ENCODE measurements at places on chromosomes 6 and 20. TPM values are rescaled to one million over a fixed set of nuclear protein-coding genes. Genes with fewer than 3 reads are reported as not detected.
A peak's percentile ranks its signal among the peaks of the same experiment; 100 is the strongest.

Gene LYRM4
- polyA plus RNA-seq = 24.6 TPM

Gene KCNQ2
- 2.9 TPM for polyA plus RNA-seq

Gene SLC44A4
- 0.25 TPM for polyA plus RNA-seq

Gene PROCR
- 46.9 TPM for polyA plus RNA-seq

Gene LTB
- 1.4 TPM for polyA plus RNA-seq

Gene NFKBIL1
- 16.7 TPM for polyA plus RNA-seq

DNA sequence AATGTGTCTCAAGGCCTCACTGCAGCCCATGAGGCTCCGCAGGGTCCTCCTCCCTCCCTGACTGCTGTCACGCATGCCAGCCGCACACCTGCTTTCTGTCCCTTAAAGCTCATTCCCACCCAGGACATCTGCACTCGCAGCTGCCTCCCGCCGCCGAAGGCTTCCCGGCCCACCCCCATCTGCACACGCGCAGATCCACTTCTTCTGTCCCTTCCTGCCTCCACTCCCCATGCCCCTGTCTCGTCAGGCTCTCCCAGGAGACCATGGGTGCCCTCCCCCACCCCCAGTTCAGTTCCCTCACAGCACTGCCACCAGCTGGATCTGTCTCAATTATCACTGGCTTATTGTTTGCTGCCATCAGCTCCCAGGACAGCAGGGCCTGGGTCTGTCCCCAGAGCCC is 63.0 kb downstream of the RIPOR3 start:
- peak; percentile 72 for DNase-seq

DNA sequence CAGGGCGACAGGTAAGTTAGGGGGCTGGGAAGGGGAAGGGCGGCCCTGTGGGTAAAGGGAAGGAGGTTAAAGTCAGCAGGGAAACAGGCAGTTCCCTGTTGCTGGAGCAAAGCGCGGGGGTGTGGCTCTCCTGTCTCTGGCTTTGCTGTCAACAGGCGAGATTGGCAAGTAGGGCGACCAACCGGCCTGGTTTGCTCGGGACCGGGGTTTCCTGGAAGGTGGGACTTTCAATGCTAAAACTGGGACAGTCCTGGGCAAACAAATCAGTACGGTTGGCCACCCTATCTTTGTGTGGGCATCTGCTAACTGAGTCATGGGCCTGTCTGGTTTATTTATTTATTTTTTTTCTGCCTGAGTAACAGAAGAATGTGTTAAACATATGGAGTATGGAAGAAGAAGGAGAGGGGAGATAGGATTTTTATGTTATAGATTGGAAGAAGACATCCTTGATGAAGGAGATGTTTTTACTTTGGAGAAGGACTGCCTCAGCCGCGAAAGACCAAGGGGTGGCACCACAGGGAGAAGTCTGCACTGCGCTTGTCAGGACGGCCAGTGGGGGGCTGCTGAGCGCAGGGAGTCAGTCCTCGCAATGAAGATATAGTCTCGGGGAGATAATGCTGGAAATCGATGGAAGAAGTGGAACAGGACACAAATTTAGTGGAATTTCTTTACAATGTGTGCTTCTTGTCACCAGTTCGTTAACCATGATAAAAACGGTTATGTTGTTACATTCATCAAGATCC is 43.4 kb upstream of the ESR1 start:
- peak; percentile 50 for DNase-seq

GRCh38 chr6:56837322-56837894 is 117.5 kb upstream of the BEND6 start:
- no peak for DNase-seq

DNA sequence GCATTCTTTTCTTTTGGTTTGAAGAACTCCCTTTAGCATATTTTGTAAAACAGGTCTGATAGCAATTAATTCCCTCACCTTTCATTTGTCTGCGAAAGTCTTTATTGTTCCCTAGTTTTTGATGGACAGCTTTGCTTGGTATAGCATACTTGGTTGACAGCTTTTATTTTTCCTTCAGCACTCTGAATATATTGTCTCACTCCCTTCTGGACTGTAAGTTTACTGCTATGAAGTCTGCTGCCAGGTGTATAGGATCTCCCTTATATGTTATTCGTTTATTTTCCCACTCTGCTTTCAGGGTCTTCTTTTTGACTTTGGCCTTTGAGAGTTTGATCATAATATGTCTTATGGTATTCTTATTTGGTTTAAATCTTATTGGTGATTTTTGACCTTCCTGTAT is 47.7 kb upstream of the SNAP91 start:
- no peak for DNase-seq

DNA sequence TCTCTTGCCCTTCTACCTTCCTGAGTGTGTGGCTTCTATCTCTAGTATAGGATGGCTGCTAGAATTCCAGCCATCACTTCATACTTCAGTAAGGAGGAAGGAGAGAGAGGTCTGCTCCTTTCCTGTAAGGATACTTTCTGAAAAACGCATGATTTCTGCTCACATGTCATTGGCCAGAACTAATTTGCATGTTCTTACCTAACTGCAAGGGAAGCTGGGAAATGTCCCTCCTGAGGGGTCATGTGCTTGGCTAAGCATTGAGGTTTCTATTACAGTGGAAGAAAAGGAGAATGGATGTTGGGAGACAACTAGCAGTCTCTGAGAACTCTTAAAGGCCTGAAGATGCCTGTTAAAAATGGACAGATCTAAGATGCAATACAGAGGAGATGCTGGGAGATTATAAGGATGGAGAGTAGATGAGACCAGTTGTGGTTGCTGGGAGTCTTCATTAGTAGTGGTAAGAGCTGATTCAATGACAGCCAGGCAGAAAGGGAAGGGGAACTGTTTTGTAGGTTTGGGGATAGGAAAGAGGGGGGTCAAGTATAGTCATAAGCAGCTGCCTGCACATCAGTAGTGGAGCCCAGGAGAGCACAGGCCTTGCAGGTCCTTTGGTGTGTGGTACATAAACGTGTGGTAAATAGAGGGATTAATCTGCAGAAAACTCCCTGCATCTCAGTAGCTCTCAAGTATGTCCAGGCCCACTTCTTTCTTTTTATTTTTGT is 20.2 kb downstream of the CDS2 start:
- no peak for DNase-seq

DNA sequence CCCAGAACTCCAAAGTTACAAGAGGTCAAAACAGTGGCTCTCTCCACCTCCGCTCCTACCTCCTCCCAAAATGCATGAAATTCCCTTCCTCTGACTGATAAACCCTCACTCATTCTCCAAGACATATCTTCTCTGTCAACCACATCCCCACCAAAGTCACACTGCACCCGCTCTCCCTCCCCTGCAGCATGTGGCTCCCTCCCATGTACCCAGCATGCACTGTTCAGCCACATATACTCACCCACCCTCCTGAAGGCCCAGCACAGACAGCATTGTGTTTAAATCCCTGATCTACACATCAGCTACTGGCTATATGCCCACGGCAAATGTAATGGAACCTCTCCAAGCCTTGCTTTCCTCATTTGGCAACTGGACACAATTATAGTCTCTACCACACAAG is 5.5 kb upstream of the POU5F1 start:
- DNase-seq = peak; percentile 61

GRCh38 chr6:17867880-17868279 is 119.6 kb downstream of the KIF13A start:
- DNase-seq = peak; percentile 35

- DNase-seq = peak; percentile 12
Measured at GRCh38 chr6:18328540-18328939, 58.6 kb upstream of the RNF144B start.

GRCh38 chr20:36167902-36168503 is 13.5 kb downstream of the EPB41L1 start:
- peak; percentile 87 for DNase-seq

DNA sequence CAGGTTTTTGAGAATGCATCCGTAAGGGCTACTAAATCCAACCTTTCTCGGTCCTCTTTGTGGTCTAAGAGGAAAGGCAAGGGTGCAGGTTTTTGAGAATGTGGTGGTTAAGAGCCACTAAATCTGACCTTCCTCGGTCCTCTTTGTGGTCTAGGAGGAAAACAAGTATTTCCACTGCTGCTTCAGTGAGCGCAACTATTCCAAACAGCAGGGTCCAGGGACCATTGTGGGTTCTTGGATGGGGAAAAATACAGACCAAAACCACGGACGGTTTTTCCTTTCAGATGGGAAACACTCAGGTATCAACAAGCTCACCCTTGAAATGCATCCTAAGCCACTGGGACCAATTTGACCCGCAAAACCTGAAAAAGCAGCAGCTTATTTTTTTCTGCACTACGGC is 21.9 kb downstream of the BTBD9 start:
- DNase-seq = no peak

- no peak for DNase-seq
Measured at GRCh38 chr6:20409427-20409971, 7.8 kb downstream of the E2F3 start.

- DNase-seq = no peak
Measured at GRCh38 chr20:25046736-25047666, 10.9 kb downstream of the ACSS1 start.

- DNase-seq = no peak
Measured at GRCh38 chr6:37357288-37357687, 3.5 kb downstream of the RNF8 start.

DNA sequence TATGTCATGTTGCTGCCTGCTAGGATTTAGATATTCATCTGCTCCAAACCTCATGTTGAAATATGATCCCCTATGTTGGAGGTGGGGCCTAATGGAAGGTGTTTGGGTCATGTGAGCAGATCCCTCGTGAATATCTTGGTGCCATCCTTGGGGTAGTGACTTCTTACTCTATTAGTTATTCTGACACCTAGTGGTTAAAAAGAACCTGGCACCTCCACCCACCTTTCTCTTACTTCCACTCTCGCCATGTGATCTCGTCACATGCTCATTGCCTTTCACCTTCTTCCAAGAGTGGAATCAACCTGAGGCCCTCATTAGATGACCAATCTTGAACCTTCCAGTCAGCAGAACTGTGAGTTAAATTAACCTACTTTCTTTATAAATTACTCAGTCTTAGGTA is 549.4 kb upstream of the SYNCRIP start:
- DNase-seq = no peak

All from muscle of leg (tissue), 16 donors.